NCI-H82 (cell line): ENCODE measurements at places on chromosomes 6 and 20.

- no peak for DNase-seq
These were observed 195.0 kb upstream of the MAN1A1 start for GRCh38 chr6:119544325-119545175.

- no peak for DNase-seq
These were observed 43.4 kb downstream of the CPXM1 start for GRCh38 chr20:2757001-2757400.

DNA sequence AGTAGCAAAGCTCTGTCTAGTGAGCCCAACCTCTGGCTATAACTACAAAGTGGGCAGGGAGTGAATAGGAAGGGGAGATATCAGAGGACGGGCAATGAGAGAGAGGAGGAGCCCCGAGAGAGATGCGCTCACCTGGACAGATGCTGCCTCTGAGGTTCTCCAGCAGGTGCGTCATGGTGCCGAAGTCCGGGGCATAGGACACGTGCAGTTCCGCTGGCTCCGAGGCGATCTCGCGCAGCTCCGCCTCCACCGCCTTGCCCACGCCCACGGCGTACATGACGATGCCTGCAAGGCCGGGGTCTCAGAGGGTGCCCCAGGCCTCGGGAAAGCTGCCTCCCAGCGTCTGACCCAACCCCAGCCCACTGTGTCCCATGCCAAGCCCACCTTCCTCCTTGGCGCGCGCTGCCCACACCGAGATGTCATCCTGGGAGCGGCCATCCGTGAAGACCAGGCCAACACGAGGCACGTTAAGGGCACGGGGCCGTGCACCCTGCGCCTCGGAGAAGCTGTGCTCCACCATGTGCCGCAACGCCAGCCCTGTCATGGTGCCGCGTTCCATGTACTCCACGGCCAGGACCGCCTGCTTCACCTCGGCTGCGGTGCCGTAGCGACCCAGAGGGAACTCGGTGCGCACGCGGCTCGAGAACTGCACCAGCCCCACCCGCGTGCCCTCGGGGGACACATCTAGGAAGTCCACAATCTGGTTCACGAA lies 8.7 kb upstream of the RBPJL start:
- no peak for DNase-seq

DNA sequence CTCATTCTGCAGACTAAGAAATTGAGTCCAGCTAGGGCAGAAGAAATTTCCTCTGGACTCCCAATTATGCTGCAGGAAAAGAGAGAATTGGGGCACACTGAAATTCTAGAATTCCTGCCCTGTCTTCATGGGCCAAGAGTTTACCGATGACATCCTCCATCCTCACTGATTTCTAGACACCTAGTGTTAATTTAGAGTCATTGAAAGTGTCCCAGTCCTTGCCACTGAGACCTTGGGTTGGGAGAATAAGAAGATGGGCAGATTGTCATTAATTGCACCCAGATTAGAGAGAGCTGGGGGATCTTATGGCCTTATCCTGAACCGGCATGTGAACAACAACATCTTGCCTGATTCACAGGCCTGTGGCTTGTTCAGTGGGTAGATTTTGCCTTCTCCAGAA lies 29.0 kb downstream of the ANGPT4 start:
- peak; percentile 60 for DNase-seq

- DNase-seq = no peak
These were observed 63.2 kb downstream of the SLC24A3 start for GRCh38 chr20:19275630-19276071.

DNA sequence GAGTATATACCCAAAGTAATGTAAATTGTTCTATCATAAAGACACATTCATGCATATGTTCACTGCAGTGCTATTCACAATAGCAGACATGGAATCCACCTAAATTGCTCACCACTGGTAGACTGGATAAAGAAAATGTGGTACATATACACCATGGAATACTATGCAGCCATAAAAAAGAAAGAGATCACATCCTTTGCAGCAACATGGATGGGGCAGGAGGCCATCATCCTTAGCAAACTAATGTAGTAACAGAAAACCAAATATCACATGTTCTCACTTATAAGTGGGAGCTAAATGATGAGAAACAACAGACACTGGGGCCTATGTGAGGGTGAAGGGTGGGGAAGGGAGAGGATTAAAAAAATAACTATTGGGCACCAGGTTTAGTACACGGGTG lies 11.5 kb upstream of the TMEM200A start:
- no peak for DNase-seq

GRCh38 chr6:25670208-25670607 lies 18.2 kb downstream of the SCGN start:
- peak; percentile 55 for DNase-seq

- no peak for DNase-seq
These were observed 149.9 kb upstream of the BEND6 start for GRCh38 chr6:56804996-56805395.

GRCh38 chr6:31879901-31880300 lies 1.1 kb upstream of the SLC44A4 start:
- no peak for DNase-seq

GRCh38 chr6:146253691-146254090 lies 224.8 kb downstream of the GRM1 start:
- DNase-seq = no peak

DNA sequence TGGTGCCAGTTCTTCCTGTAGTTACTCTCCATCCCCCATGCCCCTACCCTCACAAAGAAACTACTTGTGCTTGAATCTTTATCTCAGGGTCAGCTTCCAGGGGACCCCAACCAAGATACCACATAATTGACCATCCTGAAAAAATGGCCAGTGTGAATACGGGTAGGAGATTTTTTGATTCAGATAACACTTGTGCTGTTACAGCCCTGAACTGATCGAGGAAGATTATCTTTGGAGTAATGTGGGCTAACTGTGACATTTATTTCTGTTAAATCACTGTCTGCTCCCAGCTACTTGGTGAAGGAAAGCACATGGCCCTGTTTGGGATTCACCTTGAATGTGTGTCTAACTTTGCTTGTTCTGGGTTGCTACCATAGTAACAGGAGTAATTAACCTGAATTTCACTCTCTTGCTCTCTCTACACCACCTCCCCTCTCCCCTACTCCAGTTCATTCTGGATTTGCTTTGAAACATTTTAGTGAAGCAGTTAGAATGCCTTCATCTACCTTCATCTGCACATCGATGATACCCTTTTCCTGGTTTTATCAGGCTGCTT lies 219.6 kb upstream of the CHD6 start:
- DNase-seq = no peak

- no peak for DNase-seq
These were observed 583.8 kb upstream of the GJE1 start for GRCh38 chr6:141548966-141549365.

GRCh38 chr6:112234601-112235000 lies 19.8 kb downstream of the LAMA4 start:
- DNase-seq = no peak

- DNase-seq = no peak
These were observed 464.3 kb upstream of the BTBD3 start for GRCh38 chr20:11453430-11453829.

GRCh38 chr6:55756531-55757031 lies 118.8 kb downstream of the BMP5 start:
- DNase-seq = no peak

DNA sequence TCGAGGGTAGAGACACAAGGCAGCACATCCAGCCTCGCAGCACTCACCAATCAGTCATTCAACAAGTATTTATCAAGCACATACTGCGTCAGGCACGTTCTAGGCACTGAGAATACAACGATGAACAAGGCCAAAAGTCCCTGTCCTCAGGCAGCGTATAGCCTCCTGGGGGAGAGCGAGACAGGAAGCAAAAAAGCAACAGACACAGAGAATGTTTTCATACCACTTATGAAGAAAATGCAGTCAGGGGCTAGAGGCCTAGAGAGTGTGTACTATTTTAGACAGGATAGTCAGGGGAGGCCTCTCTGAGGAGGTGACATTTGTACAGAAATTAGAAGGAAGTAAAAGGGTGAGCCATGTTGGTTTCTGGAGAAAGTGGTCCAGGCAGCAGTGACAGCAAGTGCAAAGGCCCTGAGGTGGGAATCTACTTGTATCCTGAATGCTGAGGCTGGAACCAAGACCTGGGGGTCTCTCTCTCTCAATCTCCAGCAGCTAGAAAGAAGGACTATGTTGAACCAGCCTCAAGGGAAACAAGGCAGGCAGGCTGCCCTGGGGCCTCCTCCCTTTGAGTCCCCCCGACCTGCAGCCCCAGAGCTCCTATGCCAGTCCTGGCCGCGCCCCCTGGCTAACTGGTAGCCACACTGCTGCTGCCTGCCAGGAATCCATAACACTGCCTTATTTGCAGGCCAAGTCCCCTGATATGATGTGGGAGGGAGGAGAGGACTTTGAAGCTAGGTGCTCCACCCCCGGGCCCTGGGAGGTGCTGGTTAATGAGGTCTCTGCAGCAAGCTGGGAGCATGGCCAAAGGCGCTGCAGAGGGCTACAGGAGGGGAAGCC lies 151.2 kb downstream of the GRM4 start:
- DNase-seq = no peak

DNA sequence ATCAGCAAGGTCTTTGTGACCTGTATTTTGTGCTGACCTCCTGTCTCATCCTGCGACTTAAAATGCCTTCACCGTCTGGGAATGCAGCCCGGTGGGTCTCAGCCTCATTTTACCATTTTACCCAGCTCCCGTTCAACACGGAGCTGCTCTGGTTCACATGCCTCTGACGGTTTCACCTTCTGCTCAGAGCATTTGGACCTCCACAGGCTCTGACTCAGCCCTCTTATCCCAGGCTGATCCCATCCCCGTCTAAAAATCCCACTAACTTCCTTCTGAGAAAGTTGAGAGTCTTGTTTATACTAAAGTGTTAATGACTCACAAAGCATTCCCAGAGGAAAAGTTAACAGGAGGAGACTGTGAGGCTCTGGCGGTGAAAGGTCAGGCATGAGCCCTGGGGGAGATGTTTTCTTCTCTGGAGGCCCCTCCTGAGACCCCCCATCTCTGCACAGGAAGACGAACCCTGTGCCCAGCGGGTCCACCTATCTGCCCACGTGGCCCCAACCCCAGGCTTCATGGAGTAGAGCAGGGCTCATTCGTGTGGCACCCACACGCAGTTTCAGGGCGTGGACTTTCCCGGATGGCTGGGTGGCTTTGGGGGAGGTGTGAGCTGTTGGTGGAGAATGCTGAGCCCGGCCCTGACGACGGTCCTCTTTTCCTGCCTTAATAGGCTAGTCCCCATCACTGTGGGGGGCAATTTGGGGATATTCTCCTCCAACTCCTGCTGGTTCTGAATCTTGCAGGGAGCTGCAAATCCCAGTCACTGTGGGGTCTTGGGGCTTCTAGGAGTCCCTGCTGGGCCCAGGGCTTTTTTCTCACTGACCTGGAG lies 3.3 kb upstream of the BIRC7 start:
- DNase-seq = no peak

GRCh38 chr6:159201336-159201735 lies 32.1 kb downstream of the FNDC1 start:
- DNase-seq = no peak

DNA sequence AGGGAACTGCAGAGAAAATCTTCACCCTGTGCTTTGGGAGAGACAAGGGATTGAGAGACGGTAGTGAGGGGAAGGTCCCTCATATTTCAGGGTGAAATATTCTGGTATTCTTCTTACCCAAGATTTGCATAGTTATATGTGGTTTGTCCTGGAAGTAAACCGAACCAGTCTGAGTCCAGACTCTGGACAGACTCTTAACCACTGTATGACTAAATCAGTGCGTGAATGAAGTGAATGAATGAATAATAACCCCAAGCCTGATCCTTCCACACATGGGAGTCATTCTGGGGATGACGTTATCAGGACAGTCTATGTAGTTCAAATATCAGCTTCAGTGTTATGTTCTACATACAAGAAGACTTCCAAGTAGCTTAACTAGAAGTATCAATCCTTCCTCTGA lies 690.7 kb downstream of the KIF16B start:
- DNase-seq = no peak

GRCh38 chr20:60480950-60481742 lies 522.9 kb downstream of the CDH26 start:
- no peak for DNase-seq

- DNase-seq = no peak
These were observed 16.7 kb upstream of the PI3 start for GRCh38 chr20:45157962-45158361.

DNA sequence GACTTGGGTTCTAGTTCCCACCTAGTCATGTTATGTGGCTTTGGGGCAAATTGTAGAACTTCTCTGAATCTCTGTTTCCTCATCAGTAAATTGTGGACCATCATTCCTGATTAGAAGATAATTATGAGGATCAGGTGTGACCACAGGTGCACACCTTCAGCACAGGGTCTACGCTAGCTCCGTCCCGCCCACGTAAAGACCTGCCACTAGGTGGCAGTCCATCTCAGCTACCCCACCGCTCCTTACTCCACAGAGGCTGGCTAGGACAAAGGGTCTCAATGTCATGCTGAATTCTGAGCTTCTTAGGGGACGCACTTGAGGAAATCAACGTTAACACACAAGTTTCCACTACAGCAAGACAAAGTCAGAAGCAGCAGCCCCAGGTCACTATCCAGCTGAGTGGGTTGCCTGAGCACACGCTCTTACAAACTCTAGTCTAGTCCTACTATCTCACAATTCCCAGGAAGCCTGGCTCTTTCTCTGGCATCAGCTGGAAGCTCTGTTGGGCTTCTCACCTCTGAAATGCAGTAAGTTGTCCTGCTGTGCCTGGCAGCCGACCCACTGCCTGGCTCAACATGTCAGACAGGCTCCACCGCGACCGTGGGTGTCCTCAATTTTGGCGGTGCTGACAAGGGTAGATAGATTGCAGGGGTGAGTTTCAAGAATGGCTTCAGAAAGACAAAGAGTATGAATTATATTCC lies 2.0 kb upstream of the PLCG1 start:
- peak; percentile 85 for DNase-seq

- no peak for DNase-seq
These were observed 117.3 kb downstream of the SMLR1 start for GRCh38 chr6:130944486-130944885.

DNA sequence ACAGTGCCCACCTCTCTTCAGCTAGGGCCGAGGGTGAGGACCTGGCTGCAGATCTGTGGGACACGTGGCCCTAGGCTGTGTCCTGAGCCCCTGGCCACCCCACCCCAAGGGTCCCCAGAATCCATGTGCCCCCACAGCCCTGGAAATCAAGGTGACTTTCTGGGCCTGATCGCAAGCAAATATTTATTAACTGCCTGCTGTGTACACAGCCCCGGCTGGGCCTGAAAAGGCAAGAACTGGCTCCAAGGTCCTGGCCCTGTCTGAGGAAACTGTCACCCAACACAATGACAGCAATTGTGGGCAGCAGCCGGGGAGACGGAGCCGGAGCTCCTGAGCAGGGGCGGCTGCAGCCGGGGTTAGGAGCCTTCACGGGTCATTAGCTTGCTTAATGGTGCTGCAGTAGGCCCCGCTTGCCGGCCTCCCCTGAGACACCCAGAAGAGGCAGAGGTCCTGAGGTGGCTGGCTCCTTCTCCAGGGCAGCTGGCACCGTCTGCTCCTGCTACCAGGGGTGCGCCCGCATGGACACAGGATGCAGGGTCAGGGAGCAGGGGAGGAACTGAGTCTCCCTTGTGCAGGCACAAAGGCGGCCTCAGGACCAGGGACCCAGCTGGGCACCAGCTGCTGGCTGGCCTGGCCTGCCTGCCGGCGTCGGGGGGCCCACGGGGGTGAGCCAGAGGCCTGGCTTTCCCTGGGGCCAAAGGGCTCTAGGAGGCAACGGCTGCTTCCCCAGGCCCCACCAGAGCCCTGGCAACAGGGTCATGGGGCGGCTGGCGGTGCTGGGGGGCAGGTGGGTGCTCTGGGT lies 24.1 kb downstream of the NPEPL1 start:
- DNase-seq = no peak

GRCh38 chr6:101605874-101606273 lies 212.4 kb downstream of the GRIK2 start:
- no peak for DNase-seq
